ENCODE measurements at places on chromosomes 12 and 14.

GRCh38 chr12:71162832-71163763 is 5.3 kb upstream of the TSPAN8 start:
- no peak for DNase-seq

- no peak for DNase-seq
Observed at GRCh38 chr14:20564501-20564997, 3.7 kb upstream of the RNASE9 start.

GRCh38 chr14:23933742-23934128 is 19.8 kb upstream of the DHRS4 start:
- DNase-seq = no peak

- peak; percentile 32 for DNase-seq
Observed at GRCh38 chr12:92034858-92035401, 110.7 kb downstream of the BTG1 start.

DNA sequence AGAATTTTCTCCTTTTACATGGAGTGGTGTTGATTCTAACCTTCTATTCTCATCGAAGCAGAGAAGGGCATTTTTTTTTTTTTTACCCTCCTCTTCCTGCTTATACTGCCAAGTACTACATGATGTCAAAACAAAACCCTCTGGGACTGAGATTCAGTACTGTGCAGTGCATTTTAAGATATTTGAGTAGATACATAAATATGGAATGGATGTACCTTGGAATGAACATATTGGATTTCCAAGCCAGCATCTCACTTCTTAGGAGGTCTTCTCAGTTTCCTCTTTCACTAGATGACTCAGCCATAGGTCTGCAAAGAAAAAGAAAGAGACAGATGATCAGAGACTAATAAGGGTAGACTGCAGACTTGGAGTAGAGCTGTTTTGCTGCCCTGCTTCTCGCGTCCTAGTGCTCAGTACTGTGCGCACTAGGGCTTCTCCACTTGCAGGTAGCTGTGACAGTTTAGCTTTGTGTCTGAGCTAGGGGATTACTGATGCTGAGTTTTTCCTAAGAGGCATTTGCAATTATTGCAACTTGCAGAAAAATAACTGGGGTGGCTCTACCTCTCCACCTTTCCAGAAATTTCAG is 20.4 kb downstream of the TPH2 start:
- no peak for DNase-seq

- peak; percentile 88 for DNase-seq
Observed at GRCh38 chr12:57093415-57094207, 4.7 kb downstream of the NAB2 start.

DNA sequence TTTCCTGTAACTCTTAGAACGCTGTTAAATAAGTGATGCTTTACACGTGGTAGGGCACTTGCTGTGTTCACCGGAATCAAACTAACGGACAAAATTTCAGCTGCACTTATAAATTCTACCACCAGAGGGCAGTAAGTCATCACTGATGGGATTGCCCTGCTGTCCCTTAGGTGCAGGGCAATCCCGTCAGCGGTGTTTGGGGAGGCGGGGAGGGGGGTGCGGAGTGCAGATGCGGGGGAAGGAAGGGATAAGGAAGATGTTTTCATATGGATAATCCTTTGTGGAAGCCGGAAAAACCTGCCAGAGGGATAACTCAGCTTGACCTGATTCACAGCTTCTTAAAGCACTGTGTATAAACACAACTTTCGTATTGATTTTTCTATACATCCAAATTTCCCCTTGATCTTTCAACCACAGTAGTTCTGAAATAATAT is 21.7 kb upstream of the SLC10A1 start:
- DNase-seq = peak; percentile 70

DNA sequence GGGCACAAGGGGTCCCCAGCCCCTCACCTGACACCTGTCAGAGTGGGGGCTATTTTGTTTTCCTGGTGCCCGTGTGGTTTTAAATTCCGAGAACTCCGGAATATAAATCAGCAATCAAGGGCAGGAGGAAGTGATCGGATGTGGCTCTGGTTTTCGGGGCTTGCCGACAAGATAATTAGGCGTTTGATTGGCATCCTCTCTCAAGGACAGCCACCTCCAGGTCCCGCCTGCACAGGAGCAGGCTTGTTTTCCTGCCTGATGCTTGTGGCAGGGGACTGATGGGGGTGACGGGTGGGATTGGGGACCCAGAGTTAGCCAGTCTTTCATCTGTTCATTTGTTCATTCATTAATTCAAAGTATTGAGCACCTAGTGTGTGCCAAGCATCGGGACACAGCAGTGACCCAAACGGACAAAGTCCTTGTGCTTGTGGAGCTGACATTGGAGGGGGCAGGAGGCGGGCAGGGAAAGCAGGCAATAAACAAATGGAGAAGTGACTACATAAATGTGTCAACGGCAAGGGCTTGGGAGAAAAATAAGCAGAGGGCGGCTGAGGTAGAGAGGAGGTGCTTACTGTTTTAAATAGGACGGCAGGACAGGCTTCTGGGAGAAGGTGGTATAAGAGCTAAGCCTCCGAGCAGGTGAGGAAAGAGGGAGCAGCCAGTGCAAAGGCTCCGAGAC is 166.5 kb downstream of the PHETA1 start:
- no peak for DNase-seq

- DNase-seq = no peak
Observed at GRCh38 chr14:64870160-64870559, 9.5 kb downstream of the SPTB start.

GRCh38 chr12:67545298-67545697 is 103.2 kb upstream of the DYRK2 start:
- DNase-seq = no peak

GRCh38 chr12:46538976-46539375 is 166.4 kb upstream of the SLC38A2 start:
- DNase-seq = no peak

DNA sequence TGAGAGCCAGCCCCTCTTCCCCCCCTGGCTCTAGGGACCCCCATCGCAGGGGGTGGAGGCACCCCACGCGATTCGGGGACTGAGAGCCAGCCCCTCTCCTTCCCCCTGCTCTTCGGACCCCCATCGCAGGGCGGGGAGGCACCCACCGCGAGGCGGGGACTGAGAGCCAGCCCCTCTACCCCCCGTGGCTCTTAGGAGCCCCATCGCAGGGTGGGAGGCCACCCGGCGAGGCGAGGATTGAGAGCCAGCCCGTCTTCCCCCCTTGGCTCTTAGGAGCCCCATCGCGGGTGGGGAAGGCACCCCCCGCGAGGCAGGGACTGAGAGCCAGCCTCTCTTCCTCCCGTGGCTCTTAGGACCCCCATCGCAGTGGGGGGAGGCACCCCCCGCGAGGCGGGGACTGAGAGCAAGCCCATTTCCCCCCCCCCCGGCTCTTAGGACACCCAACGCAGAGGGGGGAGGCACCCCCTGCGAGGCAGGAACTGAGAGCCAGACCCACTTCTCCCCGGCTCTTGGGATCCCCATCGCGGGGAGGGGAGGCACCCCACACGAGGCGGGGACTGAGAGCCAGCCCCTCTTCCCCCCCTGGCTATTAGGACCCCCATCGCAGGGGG is 45.6 kb downstream of the DDX11 start:
- DNase-seq = no peak

GRCh38 chr12:70254225-70254624 is 11.0 kb downstream of the CNOT2 start:
- DNase-seq = no peak

DNA sequence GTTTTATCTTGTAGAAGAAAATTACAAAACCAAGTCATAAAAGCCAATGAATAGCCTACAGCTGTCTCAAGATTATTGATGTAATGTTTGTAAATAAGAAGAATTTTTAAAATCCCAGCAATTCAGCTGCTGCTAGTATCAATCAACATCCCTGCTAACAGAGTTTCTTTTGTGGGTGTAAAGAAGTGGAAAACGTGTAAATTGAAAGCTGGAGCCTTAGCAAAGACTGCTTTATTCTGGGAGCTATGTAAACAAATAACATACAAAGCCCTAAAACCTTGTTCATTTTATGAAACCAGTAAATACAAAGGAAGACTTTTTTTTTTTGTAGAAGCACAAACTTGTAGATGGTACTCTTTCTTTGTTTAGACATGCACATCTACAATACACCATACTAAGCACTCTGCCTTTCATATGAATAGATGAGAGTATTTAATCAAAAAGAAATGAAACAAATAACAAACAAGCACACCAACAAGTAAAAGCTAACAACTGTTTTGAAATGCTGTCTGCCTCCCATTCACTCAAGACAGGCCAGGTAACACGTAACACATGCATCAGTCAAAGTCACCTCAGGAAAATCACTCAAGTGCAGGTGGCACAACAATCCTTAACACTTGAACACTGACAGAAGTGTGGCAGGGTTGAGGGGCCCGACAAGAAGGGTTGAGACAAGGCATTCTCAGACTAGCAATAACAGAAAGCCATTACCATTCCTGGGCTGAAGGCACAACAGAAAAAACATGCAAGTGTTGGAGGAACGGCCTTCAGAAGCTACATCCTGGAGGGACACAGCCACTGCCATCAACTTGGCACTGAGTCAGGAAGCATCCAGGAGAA is 1364.0 kb upstream of the SEL1L start:
- DNase-seq = no peak

DNA sequence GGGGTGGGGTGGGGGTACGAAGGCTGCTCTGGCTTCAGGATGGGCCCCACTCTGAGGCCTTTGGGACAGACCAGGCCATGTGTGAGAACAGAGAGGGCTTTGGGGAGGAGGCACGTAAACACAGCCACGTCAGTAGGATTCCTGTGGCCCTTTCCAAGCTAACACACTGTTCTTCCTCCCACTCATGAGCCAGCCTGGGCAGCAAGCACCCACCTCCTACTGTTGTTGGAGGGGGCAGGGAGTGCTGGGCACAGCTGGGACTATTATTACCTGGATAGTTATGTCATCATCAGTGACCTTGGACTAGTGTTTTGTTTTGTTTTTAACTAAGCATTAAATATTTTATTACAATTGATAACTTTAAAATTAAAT is 5.3 kb downstream of the CHGA start:
- no peak for DNase-seq

DNA sequence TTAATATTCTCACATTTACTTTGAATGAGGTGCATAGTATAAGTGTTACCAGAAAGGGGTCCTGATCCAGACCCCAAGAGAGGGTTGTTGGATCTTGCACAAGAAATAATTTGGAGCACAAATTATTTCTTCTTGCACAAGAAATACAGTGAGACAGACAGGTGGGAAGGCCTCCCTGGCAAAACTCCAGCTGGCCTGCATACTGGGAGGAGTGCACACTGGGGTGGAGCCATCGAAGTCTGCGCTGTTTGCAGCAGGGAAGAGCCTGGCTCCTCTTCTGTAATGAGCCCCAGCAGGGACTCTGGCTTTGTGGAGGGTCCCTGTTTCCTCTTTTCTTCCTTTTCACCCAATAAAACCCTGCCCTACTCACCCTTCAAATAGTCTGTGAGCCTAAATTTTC is 141.6 kb downstream of the GLT1D1 start:
- DNase-seq = no peak

- DNase-seq = no peak
Observed at GRCh38 chr14:21379338-21379737, 4.5 kb downstream of the SUPT16H start.

- DNase-seq = no peak
Observed at GRCh38 chr14:104970231-104971068, 7.7 kb downstream of the AHNAK2 start.

DNA sequence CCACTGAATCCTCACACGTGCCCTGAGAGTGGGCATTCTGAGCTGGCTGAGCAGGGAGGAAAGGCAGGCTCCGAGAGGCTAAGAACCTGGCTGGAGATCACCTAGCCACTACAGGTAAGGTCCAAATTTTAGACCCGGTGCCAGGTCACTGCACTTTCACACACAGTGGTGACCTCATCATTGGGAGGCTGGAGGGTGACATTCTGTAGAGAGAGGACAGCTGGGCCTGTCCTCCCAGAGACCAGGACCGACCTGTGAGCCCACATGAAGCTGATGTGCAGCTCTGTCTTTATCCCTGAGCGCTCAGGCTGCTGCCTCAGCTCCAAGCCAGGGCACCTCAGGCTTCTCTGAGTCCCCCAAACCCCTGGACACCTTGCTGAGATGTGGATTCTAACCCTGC is 4.1 kb downstream of the TTC7B start:
- DNase-seq = no peak

GRCh38 chr12:11697670-11698387 is 48.4 kb downstream of the ETV6 start:
- no peak for DNase-seq

DNA sequence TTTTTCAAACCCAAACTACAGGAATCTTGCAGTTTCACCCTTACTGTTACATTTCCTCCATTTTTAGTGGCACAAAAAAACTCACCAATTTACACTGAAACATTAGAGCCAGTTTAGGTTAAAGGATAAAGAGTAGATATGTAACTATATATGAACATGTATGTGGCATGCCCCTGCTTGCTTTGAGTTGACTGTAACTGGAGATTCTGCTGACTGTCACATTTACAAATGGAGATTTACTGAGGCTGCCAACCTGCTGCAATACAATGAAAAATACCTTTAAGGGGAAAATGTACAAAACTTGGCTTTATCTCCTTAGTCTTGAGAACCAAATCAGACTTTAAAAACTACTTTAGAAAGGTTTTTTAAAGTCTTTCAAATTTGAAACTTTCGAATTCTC is 28.3 kb downstream of the STON2 start:
- no peak for DNase-seq

DNA sequence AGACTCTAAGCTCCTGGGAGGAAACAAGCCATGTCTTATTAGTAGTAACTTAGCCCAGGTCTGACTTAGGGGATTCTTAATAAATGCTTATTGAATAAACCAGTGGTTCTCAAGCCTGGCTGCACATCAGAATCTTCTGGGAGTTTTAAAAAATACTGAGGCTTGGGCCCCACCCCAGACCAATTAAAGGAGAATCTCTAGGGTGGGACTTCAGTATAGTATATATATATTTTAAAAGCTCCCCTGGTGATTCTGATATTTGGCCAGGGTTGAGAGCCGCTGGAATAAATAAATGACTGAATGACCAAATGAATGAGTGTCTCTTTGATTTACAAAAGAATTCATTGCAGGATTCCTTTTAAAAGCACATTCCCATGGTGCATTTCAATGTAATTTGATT is 151.5 kb upstream of the GSC start:
- DNase-seq = no peak

DNA sequence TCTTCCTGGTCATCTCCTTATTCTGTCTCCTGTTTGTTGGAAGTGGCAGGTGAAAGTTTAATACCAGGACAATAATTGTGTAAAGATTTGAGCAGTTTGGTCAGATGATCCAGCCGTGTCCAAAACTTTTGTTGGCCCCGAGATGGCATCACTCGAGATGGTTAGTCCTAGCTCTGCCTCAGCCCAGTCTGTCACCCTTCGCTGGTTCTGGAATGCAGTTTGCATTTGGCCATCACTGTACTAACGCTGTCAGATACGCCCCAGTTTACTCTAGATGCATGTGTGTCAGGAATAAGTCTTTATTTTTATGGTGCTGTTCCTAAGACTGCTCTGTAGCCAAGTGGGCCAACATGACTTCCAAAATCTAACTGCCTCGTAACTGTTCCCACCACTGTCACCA is 79.6 kb downstream of the MOK start:
- DNase-seq = no peak

Data from GM20000 (cell line).